ENCODE measurements at places on chromosomes 4 and X.

DNA sequence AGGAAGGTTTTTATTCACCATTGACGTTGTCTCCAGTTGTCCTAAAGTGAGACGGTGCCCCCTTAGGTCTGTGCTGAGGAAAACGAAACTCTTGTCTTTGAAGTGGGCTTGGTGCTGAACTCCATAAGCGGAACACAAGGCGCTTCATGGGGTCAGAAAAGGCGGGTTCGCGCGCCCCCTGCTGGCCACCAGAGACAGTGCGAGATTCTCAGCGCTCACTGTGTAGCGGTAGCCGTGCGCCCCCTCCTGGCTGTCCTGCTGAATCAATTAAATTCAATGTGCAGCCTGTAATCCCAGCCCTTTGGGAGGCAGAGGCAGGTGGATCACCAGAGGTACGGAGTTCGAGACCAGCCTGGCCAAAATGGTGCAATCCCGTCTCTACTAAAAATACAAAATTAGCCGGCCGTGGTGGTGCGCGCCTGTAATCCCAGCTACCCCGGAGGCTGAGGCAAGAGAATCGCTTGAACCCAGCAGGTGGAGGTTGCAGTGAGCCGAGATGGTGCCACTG is 64.1 kb downstream of the RLIM start:
- DNase-seq, result peak; percentile 84

GRCh38 chr4:168835880-168836454 is 174.1 kb downstream of the CBR4 start:
- no peak for DNase-seq

GRCh38 chr4:140858897-140859296 is 102.7 kb upstream of the TBC1D9 start:
- DNase-seq, result no peak

GRCh38 chrX:71178908-71179307 is 34.3 kb downstream of the NLGN3 start:
- peak; percentile 75 for DNase-seq

GRCh38 chr4:533318-534100 is 34.5 kb downstream of the PIGG start:
- no peak for DNase-seq

GRCh38 chr4:92232566-92232965 is 71.2 kb upstream of the GRID2 start:
- DNase-seq, result peak; percentile 2

DNA sequence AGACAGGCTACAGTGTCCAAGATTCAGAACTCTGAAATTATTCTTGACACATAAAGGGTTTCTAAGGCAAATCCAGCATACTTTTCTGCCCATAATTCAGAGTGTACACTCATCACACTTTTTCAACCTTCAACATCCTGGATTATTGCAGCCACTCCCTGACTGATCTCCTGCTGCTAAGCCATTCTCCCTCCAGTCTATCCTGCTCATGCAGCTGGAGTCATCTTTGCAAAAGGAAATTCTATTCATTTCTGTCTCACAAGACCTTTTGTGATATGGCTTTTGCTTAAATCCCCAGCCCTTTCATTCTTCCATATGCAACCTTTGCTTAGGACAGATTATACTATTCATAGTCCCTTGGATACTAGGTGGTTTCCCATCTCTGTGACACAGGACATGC is 236.1 kb upstream of the LDB2 start:
- no peak for DNase-seq

DNA sequence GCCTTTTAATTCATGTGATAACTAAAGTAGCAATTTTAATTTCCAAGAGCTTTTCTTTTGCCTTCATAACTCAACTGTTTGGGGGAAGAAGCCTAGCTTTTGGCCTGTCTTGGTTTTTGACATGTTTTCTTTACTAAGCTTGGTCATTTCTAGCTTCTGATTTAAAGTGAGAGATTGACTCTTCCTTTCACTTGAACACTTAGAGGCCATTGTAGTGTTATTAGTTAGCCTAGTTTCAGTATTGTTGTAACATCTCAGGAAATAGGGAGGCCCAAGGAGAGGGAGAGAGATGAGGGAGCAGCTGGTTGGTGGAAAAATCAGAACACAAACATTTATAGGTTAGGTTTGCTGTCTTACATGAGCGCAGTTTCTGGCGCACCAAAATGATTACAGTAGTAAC is 44.8 kb downstream of the DCLK2 start:
- DNase-seq, result no peak

DNA sequence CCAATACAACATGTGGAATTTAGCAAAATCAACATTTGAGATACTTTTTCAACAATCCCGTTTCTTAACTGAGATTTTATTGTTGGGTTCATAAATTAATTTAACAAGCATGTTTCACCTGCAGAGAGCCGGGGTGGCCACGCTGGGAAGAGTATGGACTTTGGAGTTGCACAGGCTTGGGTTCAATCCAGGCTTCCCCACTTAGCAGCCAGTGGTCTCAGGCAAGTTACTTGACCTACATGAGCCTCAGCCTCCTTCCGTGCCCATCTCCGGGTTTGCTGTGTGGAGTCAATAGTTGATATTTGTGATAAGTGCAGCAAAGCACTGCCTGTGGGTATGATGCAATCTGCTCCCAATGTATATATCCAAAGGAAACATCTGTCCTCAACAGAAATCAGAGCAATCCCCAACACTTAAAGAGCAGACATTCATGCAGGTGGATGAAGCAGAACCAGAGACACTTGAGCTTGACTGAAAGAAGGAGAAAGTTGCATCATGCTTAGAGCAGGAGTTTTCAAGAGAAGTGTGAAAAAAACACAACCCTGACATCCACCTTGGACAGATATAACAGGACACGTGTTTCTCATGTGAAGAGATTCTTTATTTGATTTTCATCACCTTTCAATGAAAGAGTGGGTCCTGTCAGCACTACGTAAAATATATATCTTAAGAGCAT is 5.1 kb downstream of the CYTL1 start:
- no peak for DNase-seq

GRCh38 chr4:150072906-150073714 is 5.1 kb upstream of the DCLK2 start:
- DNase-seq, result no peak

- DNase-seq, result no peak
These were observed 16.6 kb downstream of the TMEM255A start for GRCh38 chrX:120294651-120295050.

GRCh38 chr4:185597532-185598188 is 62.4 kb upstream of the PDLIM3 start:
- peak; percentile 76 for DNase-seq

DNA sequence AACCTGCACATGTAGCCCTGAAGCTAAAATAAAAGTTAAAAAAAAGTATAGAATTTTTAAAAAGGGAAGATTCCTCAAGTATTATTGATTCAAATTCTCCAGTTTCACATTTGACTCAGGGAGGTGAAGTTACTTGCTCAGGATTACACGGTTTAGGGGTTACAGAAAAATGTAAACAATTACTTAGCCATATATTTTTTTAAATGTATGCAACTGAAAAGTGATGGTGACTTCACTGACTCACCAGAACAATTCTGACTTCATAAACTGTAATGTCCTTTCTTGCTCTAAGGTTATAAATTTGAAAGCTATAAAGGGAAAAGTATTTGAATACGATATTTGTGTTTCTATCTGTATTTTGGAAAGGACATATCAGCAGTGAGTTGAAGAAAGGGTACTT is 371.2 kb downstream of the SPRY1 start:
- DNase-seq, result no peak

GRCh38 chr4:184802697-184803015 is 23.1 kb downstream of the ACSL1 start:
- DNase-seq, result no peak

GRCh38 chr4:173138624-173139023 is 30.0 kb upstream of the GALNT7 start:
- DNase-seq, result no peak

DNA sequence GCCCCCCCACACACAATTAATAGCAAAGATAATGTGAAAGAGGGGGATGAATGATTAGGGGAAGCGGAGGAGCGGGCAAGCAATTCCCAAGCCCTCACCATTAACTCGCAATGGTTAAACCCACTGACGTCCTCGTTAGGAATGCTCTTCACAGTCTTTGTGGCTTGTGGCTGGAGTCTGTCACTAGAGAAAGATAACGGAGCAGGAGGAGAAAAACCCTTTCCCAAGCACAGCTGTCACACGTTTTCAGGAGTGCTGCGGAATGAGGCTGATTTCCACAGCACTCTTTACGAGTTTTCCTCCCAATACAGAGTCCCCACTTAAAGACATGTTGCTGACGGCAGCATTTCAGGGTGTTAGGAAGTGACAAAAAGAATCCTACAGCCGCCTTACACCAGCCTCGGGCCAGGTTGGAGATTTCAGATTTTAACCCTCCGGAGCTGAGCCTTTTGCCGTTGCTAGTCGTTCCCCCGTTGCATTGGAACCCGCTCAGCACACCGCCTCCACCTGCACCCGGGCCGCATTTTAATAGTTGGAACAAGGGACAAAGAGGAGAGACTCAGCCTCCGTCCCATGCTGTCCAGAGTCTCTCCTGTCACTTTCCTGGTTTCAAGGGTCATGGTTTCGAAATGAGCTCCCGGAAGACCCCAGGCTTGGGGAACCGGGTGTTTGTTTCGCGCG is 92.2 kb downstream of the GEMIN8 start:
- DNase-seq, result no peak

Measured in RKO (cell line).